GM12864 (cell line): ENCODE measurements at places on chromosomes 3 and 15.

GRCh38 chr15:45442507-45443135, 64.3 kb upstream of the GATM start:
- DNase-seq = no peak

- DNase-seq = peak; percentile 38
Measured at GRCh38 chr3:51860703-51861665, at the start of gene IQCF2. IQCF2 (plus strand) TSS chr3:51861615; CDS start chr3:51861667, 52 bp downstream.

DNA sequence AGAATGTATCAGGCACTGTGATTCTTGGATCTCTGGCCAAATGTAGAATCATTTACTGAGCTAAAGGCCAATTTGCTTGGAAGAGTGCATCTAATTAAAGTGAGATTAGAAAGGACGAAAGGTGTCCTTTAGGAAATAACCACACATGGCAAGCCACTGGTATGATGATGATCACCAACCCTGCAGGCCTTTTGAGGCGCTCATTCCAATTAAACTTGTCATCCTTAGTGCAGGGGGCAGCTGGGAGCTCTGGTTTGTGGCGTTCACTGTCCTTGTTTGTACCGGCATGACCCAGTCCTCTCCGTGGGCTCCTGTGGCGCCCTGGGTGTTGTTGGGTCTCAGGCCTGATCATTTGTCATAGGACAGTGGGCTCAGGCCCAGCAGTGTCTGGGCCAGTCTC, 11.0 kb downstream of the LIMD1 start:
- DNase-seq = no peak

- DNase-seq = peak; percentile 93
Measured at GRCh38 chr3:152737021-152737908, 97.7 kb upstream of the P2RY1 start.

- no peak for DNase-seq
Measured at GRCh38 chr15:85518979-85519761, 138.8 kb downstream of the AKAP13 start.

GRCh38 chr3:101842935-101843330, 6.4 kb upstream of the NFKBIZ start:
- no peak for DNase-seq

DNA sequence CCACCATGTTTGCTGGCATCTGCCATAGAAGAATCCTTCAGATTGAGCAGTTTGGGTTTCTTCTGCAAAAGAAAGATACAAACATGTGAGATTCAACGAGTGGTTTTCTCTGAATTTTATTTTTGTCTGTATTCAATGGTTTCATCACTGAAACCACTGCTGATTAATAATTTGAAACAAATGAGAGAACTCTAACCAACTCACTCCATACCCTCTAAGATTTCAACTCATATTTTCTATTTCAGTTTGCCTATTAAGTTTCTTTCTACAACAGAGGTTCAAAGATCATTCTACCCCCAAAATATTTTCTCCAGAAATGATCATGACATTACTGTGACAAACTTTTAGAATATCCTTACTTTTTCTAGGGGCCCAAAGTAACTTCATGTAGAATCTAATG, 38.7 kb upstream of the MAN2C1 start:
- DNase-seq = no peak

DNA sequence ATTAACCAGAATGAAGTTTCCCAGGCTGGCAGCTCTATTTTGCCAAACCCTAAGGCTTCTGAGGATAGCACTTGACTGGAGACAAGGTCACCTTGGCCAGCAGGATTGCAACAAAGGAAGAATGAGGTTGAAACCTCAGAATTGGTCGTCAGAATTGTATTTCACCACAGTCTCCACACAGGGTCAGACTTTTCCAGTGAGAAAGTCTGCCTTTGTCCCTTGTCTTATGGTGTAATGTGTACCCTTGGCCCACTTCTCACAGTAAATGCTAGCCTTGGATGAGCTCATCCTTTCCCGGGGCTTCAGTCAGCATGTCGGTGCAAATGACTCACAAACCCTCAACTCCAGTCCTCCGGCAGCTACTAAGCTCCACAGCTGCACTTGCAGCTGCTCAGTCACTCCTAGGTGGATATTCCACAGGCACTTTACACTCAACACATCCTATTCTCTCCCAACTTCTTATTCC, 19.7 kb downstream of the SSR3 start:
- no peak for DNase-seq

- no peak for DNase-seq
Measured at GRCh38 chr3:109337393-109337792, at the start of gene DPPA4. DPPA4 (minus strand) TSS chr3:109337546; CDS start chr3:109337517, 29 bp downstream.

- DNase-seq = no peak
Measured at GRCh38 chr15:70156671-70157271, 59.1 kb upstream of the TLE3 start.

- no peak for DNase-seq
Measured at GRCh38 chr15:65338366-65338765, 33.9 kb downstream of the RNU5B-1 start.

DNA sequence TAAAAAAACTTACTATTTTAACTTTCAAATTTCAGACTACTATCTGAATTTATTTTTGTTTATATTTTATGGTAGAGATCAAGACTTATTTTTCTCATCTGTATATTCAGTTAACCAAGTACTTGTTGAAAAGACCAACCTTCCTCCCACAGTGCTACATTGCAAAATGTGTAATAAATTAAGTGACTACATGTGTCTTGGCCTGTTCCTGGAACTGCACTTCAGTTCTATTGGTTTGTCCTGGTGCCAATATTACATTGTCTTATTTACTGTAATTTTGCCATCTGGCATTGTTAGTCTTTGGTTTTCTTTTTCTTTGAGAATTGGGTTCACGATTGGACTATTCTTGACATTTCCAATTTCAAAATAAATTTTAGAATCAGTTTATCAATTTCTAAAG, 138.4 kb upstream of the KCNMB2 start:
- DNase-seq = no peak

- DNase-seq = no peak
Measured at GRCh38 chr15:47548231-47548630, 169.1 kb upstream of the SEMA6D start.

- no peak for DNase-seq
Measured at GRCh38 chr3:34159613-34160420, 361.4 kb downstream of the PDCD6IP start.

- peak; percentile 77 for DNase-seq
Measured at GRCh38 chr15:55277116-55277564, 12.5 kb downstream of the RAB27A start.

GRCh38 chr3:172467170-172467824, 19.0 kb upstream of the GHSR start:
- no peak for DNase-seq

DNA sequence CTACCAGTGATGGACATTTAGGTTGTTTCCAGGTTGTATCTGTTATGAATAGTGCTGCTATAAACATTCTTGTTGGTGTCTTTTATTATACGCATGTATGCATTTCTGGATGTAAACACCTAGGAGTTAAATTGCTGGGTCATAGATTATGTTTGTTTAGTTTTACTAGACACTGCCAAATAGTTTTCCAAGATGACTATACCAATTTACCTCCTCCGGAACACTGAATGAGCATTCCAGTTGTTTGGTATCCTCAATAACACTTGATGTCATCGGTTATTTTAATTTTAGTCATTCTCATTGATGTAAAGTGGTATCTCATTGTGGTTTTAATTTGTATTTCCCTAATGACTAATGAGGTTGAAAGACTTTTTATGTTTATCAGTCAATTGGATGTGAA, 36.6 kb upstream of the ARID3B start:
- DNase-seq = no peak

- DNase-seq = no peak
Measured at GRCh38 chr3:44077267-44077666, 164.4 kb upstream of the TOPAZ1 start.

- DNase-seq = no peak
Measured at GRCh38 chr3:148992027-148992634, 791 bp downstream of the GYG1 start.

GRCh38 chr3:25150199-25150598, 277.9 kb upstream of the RARB start:
- DNase-seq = no peak
